H7 (cell line): ENCODE measurements at places on chromosomes 4 and X.

DNA sequence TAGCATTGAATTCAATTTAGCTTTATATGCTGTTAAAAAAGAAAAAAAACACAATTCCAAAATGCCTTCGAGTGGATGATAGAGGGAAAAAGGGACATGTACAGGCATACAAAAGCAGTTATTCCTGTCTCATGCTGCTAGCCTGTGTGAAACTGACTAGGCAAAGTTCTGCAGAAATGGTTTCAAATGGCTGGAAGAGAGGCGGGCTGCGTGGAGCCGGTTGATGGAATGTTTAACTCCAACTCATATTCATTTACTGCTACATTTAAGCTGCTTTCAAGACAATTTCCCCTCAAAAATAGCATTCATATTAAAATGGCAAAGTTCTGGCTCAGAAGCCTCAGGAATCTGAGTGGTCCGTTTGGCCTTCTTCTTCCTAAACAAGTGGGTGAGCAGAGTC is 143.8 kb upstream of the PPARGC1A start:
- DNase-seq, result no peak

GRCh38 chr4:178037459-178038214 is 595.4 kb upstream of the AGA start:
- DNase-seq, result no peak

DNA sequence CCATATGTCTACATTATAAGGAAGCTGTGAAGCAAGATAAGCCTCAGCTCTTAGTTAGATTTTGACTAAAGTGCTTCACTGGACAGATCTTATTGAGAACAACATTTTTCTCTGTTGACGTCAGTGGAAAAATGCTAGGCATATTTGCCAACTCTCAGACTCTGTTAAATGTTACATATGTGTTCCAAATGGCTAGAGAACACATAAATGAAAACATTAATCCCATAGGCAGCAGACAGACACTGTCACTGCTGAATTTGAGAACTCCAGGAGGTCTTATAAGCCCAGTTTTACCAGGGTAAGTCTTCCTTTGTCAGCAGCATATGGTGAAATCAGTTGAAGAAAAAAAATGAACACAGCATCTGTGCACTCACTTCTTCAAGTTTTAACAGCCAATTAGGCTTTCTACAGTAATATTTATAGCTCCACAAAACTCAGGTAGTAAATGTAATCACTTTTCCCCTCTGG is 186.9 kb downstream of the CAMK2D start:
- no peak for DNase-seq

- no peak for DNase-seq
Measured at GRCh38 chr4:2847302-2847871, 3.7 kb downstream of the ADD1 start.

DNA sequence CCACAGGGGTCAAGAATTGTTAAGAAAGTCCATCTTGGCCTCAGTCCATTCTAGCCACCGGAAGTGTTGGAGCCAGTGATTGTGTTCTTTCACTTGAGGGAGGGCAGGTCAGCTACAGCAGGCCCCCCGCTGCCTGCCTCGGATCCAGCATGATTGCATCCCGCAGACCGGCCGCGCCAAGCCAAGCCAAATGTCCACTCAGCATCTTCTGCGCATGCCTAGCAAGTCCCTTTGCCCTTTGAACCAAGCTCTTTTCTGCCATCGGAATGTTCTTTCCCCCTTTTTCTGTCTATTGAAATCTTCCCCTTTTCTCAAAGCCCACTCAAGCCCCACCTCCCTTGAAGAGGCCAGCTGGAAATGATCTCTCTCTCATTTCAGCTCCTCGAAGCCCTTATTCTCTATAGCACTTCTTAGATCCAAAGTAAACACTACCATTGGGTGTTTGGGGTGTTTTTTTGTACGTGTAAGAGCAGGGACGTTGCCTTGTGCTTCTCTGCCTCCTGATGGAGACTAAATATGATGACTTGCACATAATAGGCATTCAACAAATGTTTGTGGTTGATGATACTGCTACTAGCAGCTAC is 147.8 kb upstream of the BCOR start:
- DNase-seq, result no peak

DNA sequence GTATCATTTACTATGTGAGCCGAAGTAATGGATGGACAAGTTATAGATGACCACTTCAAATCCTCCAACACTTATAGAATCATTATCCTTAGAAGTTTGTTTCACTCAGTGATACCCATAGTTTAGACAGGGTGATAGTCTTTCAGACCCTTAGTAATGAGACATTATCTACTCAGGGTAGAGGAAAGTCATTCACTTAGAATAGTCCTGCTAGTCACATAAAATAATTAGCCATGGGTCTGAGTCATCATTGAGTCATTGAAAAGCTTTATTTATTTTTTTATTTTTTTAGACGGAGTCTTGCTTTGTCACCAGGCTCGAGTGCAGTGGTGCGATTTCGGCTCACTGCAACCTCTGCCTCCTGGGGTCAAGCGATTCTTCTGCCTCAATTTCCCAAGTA is 321.7 kb upstream of the FSTL5 start:
- no peak for DNase-seq

- DNase-seq, result no peak
Measured at GRCh38 chr4:114582621-114583020, 16.0 kb upstream of the UGT8 start.

DNA sequence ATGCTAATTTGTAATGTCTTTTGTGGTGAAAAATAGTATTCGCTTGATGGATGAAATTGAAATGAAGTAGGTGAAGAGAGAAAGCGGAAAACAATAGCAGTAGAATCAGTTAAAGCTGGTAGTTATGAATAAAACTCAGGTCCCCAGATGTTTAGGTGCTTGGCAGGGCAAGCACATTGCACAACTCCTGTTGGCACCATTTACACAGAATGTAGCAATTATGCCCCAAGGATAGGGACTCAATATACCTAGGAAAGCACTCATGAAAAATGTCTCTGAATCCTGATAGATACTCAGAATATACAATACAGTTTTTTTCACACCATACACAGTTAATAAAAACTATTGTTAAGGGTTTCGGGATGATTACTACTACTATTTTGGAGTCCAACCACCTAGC is 26.5 kb upstream of the GRIA3 start:
- DNase-seq, result no peak

DNA sequence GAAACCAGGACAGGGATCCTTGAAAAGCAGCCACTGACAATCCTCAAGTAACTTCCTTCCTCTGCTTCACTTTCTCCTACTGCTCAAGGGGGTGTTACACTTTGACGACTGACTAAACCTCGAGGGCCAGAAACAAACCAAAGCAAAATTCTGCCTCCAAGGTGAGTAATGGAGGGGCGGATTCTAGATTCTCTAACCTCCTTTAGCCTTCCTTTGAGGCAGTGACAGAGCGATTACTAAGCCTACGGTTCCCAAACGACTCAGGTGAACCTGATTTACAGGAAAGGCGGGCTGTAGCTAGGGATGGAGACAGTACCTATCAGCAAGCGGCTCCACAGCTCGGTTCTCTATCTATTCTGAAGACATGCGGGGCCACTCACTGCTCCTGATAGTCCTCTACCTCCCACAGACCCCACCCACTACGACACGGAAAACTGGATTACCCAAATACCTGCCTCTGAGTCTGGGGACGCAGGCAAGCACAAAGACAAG is 487 bp downstream of the TBCK start:
- peak; percentile 5 for DNase-seq

DNA sequence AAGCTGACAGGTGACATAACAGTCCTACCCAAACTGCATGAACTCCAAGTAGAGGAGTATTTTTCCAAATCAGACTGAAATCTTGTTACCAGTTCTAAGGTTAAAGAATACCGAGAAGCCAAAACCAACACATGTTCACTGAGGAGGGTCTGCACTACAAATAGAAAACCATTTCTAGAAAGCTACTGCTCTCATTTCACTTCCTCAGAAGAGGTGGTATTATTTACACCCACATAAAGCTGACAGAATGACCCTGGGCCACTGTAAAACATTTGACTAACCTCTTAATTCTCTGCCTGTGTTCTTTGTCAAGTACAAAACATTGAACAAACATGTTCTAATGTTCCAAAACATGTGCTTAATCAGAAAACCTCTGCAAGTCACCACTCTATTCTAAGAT is 95.8 kb downstream of the IQCM start:
- DNase-seq, result no peak

DNA sequence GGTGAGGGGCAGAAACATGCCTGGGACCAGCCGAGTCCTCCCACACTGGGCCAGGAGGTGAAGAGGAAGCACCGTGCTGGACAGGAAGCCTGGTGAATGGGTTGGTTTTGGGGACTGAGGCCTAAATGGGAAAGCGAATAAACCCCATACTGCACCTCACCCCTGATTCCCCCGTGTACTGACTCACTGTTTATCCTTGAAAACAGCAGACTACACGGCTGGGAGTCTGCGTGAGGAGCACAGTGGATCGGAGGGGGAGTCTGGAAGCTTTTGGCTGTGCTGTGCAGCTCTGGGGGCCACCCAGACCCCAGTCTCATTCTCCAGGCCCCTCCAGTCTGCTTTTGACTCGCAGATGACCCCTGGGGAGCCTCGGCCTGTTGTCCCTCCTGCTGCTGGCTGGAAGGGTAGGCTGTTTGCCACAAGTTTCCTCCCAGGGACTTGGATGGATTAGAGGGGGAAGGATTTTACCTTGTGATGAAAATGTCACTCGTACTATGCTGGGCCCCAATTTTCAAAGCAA is 90.0 kb downstream of the PSAPL1 start:
- no peak for DNase-seq

DNA sequence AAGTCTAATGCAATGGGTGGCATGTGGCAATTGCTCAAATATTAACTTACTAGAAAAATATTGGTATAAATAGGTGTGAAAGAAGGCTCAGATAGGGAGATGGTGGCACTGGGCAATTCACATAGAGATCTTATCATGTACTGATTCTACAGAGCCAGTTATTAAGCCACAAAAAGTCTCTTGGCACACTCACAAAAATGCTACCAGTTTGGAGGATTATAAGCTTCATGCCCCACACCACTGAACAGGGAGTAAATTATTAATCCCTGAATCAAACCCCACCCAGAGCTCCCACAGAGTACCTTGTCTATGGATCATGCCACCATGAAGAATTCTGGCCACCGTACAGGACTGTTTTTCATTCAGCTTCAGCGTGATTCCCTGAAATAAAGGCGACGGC is 13.8 kb downstream of the MPP1 start:
- DNase-seq, result no peak

DNA sequence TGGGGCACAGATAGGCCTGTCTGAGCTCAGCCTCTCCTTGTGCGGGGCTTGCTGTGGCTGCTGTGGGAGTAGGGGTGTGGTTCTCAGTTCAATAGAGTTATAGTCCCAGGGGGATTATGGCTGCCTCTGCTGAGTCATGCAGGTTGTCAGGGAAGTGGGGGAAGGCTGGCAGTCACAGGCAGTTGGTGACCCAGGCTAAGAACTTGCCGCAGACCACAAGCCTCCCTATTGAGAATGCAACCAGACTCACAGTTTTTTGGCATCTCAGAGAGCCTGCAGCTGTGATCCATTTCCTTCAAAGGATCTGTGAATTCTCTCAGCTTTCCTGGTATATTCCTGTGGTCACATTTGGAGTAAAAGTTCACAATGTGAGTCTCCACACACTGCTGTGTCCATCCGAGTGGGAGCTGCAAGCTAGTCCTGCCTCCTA is 364.9 kb downstream of the ZNF674 start:
- no peak for DNase-seq

- no peak for DNase-seq
Measured at GRCh38 chr4:1990676-1991075, 18.1 kb downstream of the NELFA start.

GRCh38 chr4:98374643-98375042 is 113.5 kb downstream of the RAP1GDS1 start:
- DNase-seq, result no peak

DNA sequence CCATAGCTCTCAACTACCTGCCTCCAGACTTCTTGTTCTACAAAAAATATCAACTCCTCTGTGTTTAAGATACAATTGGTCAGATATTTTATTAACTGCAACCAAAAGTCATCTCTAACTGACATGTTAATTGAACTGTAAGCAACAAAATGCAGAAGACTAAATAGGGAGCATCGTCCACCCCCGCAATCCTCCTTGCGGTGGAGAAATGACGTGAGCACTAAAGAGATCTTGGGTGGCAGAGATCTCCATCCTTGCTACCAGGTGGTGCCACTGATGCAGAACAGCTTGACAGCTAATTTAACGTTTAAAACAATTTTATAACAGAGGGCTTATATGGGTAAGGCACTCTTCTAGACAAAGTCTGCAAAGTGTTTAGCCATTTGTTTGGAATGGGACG is 164.4 kb upstream of the FTHL17 start:
- DNase-seq, result no peak

GRCh38 chrX:48782795-48783194 is 3.6 kb upstream of the GATA1 start:
- DNase-seq, result peak; percentile 33

DNA sequence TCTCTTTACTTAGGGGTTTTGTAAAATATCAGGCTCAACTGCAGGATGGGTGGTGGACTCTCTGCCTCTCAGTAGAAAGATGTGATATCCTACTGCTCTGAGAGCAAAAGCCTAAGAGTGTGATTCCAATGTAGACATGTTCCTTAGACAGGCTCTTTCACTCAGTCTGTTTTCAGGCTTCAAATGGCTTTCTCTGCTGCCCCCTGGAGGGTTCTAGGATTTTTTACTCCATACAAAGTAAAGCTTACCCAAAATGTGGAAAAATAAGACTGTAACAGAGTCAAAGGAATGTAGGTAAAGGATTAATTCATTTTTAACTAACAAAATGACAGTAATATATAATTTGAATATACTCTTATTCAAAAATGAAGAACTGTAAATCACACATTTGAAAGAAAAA is 32.1 kb downstream of the ZGRF1 start:
- DNase-seq, result peak; percentile 50

DNA sequence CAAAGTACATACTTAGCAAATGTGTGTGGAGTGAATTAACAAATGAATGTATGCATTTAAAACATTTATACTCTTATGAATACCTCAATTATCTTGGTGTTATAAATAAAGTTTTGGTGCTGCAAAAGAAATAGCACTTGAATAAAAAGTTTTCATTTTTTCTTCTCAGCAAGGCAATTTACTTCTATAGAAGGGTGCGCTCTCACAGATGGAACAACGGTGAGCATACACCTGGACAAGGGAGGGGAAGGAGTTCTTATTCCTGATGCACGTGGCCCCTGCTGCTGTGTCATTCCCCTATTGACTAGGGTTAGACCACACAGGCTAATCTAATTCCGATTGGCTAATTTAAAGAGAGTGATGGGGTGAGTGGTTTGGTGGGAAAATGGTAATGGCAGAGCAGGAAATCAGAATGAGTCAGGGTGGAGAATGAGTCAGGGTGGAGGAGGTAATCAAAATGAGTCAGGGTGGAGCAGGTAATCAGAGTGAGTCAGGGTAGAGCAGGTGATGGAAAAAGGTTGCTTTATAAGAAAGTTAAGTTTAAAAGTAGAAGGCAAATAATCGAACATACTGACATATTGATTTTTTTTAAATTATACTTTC is 28.2 kb upstream of the PGK1 start:
- DNase-seq, result no peak

- DNase-seq, result no peak
Measured at GRCh38 chr4:36551697-36552214, 270.3 kb downstream of the DTHD1 start.

DNA sequence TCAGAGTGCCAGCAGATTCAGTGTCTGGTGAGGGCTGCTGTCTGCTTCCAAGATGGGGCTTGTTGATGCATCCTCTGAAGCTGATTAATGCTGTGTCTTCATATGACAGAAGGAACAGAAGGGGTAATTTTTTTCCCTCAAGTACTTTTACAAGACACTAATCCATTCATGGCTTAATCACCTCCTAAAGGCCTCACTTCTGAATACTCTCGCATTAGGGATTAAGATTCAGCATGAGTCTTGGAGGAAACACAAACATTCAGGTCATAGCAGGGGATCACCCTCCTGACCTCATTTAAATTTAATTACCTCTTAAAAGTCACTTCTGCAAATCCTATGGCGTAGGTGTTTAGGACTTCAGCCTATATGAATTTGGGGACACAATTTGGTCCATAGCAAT is 1145.5 kb upstream of the PCDH10 start:
- no peak for DNase-seq
